ENCODE measurements at places on chromosomes 3 and 15. TPM values are rescaled to one million over a fixed set of nuclear protein-coding genes. Genes with fewer than 3 reads are reported as not detected.

DNA sequence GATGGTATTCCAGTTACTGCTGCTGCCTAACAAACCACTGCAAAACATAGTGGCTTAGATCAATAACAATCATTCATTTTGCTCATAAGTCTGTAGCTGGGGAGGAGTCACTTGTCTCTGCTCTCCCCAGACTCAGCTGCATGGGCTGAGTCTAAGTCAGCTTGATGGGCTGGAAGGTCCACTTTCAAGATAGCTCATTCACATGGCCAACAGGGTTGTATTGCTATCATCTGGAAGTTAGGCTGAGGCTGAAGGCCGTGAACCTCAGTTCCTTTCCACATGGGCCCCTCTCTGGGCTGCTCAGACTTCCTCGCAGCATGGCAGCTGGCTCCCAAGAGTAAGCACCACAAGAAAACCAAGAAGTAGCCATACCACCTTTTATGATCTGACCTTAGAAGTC is 28.7 kb upstream of the BFSP2 start:
- no peaks in the 10 kb centered on the region for H3K36me3 ChIP-seq
- H3K27ac ChIP-seq: no peak overlapping the region
- H3K4me1 ChIP-seq: no peaks in the 10 kb centered on the region
- DNase-seq: no peak
- H3K4me3 ChIP-seq: no peak overlapping the region
- peaks cover 52% of the 10 kb centered on the region for H3K27me3 ChIP-seq

DNA sequence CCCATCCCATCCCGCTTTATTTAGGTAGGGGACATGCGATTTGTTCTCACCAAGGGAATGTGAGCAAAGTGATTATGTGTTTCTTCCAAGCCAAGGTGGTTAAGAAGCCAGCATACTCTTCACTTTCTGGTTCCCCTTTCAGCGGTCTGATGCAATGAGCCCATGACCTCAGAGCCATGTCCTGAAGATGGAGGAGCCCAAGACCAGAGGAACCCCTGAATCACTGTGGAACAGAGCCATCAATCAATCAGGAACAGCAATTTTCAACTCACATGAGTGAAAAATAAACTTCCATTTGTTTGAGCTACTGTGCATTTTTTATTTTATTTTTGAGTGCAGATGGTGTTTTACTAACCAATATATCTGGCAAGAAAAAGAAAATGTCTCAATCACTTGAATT is 10.8 kb downstream of the THRB start:
- H3K4me3 ChIP-seq: no peak overlapping the region
- H3K27me3 ChIP-seq: no peaks in the 10 kb centered on the region
- H3K36me3 ChIP-seq: peaks cover 10% of the 10 kb centered on the region
- H3K27ac ChIP-seq: no peak overlapping the region
- DNase-seq: no peak

DNA sequence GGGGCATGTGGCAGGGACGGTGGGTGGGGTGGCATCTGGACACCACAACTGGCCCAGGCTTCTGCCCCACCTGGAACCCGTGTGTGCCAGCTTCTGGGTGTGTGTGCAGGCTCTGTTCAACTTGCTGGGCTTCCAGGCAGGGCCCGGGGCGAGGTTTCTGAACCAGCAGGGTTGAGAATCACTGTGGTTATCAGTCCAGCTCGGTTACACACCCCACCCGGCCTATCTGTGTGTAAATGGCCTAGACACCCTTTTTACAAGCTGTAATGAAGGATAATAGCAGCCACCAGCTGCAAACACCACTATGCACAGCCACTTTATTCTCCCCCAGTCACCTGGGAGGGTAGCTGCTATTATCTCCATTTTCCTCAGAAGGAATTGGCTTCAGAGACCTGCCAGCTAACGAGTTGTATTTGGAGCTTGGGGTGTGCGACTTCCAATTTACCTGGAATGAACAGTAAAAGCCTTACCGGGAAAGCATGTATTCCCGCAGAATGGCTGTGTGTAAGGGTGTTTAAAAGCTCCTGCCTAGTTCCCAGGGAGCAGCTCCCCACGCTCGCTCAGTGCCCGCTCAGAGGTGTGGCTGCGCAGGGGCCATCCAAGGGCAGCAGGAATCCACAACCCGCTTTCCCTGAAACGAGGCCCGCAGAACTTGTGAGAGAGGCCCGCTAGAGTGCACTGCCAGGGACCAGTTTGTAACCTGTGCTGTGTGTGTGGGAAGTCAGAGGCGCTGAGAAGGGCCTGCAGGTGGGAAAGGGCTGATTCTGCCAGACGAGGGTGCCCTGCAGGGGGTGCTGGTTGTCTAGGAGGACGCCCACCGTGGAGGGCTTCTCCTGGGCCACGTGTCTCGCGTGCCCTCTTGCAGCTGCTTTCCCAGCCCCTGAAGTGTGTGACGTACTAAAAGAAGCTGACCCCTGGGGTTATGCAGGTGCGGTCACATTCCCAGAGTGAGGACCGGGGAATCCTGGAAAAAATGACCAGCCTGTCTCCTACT is 83.5 kb downstream of the C3orf70 start:
- no peak overlapping the region for H3K4me3 ChIP-seq
- no peaks in the 10 kb centered on the region for H3K27me3 ChIP-seq
- H3K36me3 ChIP-seq: no peaks in the 10 kb centered on the region
- DNase-seq: no peak

DNA sequence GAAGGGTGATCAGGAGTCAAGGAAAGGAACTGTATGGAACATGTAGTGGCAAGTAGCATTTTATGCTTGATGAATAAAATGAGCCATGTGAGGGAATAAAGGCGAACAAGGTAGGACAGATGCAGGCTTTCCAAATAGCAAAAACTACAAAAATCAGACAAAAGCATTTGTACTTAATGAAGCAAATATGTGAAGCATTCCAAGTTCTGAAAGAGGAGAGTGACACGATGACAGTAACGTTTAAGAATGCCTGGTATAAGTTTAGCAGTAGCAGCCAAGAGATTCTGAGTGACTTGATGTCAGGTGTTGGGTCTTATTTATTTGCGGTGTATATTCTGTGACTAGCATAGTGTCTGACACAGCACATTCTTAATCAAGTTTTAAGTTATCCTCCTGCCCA is 408.2 kb upstream of the RASGRP1 start:
- H3K4me3 ChIP-seq: no peak overlapping the region
- DNase-seq: no peak
- H3K36me3 ChIP-seq: no peaks in the 10 kb centered on the region
- H3K27me3 ChIP-seq: no peaks in the 10 kb centered on the region
- no peak overlapping the region for H3K27ac ChIP-seq

DNA sequence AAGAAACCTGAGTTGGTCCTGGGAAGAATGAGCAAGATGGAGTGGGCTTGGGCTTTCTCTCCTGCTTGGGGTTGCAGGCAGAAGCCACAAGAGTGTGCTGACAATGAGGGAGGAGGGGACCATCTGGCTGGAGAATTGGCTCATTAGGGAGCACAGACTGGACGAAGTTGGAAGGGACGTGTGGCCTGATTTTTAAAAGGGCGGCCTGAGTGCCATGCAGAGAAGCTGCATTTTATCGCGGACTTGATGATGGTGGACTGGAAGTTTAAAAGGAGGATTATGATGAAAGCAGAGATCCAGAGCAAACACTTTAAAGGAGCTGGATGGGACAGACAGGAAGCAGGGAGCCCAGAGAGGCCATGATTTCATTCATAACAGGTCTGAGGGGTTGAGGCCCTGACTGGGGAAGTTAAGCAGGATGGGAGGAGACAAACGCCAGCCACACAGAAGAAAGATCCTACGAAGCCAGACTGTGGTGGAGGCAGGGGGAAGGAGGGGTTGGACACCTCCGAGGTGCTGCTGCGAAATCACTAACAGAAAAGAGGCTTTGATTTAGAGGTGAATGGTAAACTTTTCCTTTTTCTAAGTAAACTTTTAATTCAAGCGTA is 23.6 kb downstream of the TLNRD1 start:
- no peak overlapping the region for H3K27ac ChIP-seq
- no peaks in the 10 kb centered on the region for H3K4me1 ChIP-seq
- DNase-seq: no peak
- no peaks in the 10 kb centered on the region for H3K36me3 ChIP-seq

- H3K27ac ChIP-seq: no peak overlapping the region
- H3K4me3 ChIP-seq: no peak overlapping the region
- H3K36me3 ChIP-seq: no peaks in the 10 kb centered on the region
- no peaks in the 10 kb centered on the region for H3K27me3 ChIP-seq
These were observed 898.8 kb downstream of the NTRK3 start for GRCh38 chr15:87357637-87358313.

DNA sequence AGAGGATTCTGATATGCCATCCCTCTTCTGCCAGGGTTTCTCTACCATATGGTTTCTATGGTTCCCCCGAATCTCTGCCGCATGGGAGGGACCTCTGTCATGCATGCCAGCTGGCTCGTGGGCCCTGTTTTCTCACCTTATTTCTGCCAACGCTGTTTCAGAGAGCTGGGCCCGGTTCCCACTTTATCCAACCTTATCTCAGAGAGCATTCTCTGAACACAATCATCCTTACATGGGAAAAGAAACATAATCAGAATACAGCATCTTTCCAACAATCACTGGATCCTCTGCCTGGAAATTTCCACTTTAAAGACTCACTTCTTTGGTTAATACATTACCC is 234.5 kb upstream of the ZBTB20 start:
- no peak for DNase-seq
- H3K4me1 ChIP-seq: no peaks in the 10 kb centered on the region
- no peak overlapping the region for H3K4me3 ChIP-seq
- no peak overlapping the region for H3K27ac ChIP-seq
- H3K27me3 ChIP-seq: no peaks in the 10 kb centered on the region

- H3K36me3 ChIP-seq: no peaks in the 10 kb centered on the region
- no peak overlapping the region for H3K27ac ChIP-seq
- peaks cover 13% of the 10 kb centered on the region for H3K27me3 ChIP-seq
- DNase-seq: peak; percentile 45
- no peaks in the 10 kb centered on the region for H3K4me1 ChIP-seq
- no peak overlapping the region for H3K4me3 ChIP-seq
These were observed 521 bp downstream of the IL5RA start for GRCh38 chr3:3109407-3110298.

DNA sequence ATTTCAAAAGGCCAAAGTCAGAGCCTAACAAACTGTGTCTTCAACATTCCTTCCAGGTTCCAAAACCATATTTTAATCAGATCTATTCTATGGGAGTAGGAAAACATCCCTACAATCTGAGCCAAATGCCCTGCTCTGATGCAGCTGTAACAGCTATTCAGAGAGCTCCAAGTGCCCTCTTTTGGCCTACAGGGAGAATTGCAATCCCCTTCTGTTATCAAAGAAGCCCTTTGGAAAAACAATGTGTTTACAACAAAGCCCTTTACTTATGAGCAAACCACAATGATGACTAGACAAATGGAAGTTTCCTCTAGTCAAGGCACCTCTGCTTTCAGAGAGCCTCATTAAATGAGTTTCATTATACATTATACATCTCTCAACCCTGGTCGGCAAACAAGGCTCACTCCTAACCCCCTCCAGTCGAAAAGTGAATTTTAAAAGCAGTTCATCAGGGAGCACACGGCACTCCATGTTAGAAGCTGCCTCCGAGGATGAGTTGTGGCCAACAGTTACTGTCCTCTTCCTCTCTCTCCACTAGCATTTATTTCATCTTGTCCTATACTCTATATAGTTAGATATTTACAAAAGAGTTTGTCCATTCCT is 42.6 kb upstream of the TMCO5A start:
- DNase-seq: peak; percentile 47
- H3K4me3 ChIP-seq: no peak overlapping the region
- no peak overlapping the region for H3K27ac ChIP-seq
- peaks cover 60% of the 10 kb centered on the region for H3K27me3 ChIP-seq

- peak overlapping the region; percentile 90 for H3K27ac ChIP-seq
- peak; percentile 92 for DNase-seq
- H3K4me1 ChIP-seq: peaks cover 37% of the 10 kb centered on the region
- no peaks in the 10 kb centered on the region for H3K36me3 ChIP-seq
These were observed 770.6 kb upstream of the NR2F2 start for GRCh38 chr15:95559875-95560394.

GRCh38 chr15:65044724-65045481 is at the start of gene SLC51B:
SLC51B (plus strand) TSS chr15:65045387; CDS start chr15:65050005, 4,618 bp downstream.
- no peaks in the 10 kb centered on the region for H3K36me3 ChIP-seq
- peak within 1 kb of the TSS; percentile 68 for H3K27ac ChIP-seq
- peaks cover 12% of the 10 kb centered on the region for H3K4me1 ChIP-seq
- DNase-seq: no peak
- H3K27me3 ChIP-seq: no peaks in the 10 kb centered on the region
- H3K4me3 ChIP-seq: no peak within 1 kb of the TSS

- peaks cover 11% of the 10 kb centered on the region for H3K36me3 ChIP-seq
These were observed 16.5 kb downstream of the SPICE1 start for GRCh38 chr3:113498221-113499005.

DNA sequence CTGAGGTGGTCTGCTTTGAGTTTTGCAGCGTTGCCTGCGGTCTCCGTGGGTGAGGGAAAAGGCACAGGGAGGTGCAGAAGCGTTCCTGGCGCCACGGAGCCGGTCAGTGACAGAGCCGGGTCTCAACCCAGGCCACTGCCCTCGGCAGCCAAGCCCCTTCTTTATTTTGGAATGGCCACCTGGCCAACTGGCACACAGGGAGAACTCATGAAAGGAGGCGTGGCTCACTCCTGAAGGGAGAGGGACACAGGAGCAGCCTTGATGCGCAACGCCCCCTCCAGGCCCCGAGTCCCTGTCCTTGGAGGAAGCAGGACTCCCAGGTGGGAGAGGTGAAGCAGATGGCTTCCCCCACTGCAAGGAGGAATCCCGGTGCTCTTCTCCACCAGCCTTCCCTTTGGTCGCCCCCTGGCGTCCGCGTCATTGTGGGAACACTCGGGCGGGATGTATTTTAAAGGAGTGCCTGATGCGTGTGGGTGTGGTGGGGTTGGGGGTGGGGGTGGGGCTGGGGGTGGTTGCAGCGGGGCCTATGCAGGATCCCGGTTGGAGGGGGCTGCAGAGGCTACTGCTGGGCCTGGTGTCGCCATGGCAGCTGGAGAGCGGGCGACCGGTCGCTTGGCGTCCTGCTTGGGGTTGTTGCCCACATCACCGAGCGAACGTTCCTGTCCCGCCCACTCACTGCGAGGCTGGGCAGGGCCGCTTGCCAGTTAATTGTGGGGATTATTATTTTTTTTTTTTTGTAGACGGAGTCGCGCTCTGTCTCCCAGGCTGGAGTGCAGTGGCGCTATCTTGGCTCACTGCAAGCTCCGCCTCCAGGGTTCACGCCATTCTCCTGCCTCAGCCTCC is 32.6 kb downstream of the APBA2 start:
- H3K4me3 ChIP-seq: no peak overlapping the region
- H3K27ac ChIP-seq: no peak overlapping the region
- no peaks in the 10 kb centered on the region for H3K27me3 ChIP-seq
- DNase-seq: no peak

Gene SOX14
- total RNA-seq: not detected

Gene WDR93
- 0.47 TPM for total RNA-seq

Gene ITGA11
- total RNA-seq: not detected

Gene MFGE8
- 254 TPM for total RNA-seq

Gene FAM81A
- 1.1 TPM for total RNA-seq

Gene KBTBD13
- not detected for total RNA-seq

All from MCF 10A (cell line).